DMS153 (cell line): ENCODE measurements at places on chromosomes 2 and 18.

DNA sequence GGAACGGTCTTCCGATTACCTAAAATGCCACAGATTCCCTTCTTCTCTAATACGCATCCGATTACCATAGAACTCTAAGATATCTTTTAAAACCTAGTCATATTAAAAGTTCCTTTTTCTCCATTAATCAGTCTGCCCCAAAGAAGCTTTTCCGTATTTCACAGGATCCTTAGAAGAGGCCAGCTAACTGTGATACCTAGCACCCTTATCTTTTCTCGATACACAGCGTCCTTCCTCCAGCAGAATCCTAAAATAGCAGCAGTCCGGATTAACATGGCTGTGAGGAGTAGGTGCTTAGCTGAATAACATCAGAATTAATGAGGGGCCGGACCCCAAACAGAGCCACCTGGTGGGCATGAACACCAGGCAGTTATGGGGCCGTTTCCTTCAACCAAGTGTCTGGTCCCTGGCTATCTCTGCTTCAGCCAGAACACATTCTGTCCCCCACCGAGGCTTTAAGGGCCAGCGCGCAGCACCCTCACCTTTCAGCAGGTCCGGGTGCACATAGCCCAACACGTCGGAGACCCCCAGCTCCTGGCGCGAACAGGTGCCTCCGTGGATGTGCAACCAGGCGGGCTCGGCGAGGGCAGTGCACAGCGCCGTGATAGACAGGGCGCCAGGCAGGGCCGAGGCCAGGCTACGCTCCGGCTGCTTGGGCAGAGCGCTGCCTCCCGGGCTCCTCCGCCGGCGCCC is 995 bp downstream of the TMEM127 start:
- no peak for DNase-seq

DNA sequence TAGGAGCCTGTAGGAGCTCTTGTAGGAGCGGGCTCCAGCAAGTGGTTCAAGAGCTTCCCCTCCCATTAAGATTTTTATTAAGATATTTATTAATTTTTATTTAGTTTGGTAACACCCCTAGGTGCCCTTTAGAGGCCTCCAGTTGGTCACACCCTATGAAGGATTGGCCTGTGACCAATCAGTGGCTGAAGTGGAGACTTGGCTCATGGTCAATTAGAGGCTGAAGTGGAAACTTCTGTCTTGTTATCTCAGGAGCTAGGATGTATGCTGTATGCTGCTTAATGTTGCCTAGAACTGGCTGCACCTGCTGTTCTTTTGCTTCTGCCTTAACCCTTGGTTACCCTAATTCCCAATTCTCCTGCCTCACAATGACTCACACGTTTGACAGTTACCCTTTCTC is 48.7 kb downstream of the DHRS9 start:
- DNase-seq: no peak

DNA sequence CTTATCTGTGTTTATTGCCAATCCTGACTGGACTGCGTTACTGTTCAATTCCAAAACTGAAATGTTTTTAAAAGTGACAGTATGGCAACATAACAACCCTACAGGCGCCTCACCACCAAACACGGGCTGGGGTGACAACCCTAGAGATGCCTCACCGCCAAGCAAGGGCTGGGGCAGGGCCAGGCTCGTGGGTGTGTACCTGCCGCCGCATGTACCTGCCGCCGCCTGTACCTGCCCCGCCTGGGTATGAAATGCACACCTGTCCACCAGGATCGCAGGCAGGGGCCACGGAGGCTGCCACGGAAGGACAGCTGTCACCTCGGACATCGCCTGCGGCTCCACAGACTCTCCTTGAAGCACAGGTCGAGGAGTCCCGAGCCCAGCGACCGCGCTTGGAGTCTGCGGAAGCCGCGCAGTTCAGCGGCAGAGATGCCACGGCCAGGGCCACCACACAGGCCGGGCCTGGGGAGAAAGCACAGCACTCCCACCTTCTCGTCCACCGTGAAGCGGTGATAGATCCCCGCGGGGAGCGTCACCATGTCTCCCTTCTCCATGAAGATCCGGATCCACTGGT is 18.9 kb downstream of the ADI1 start:
- no peak for DNase-seq

DNA sequence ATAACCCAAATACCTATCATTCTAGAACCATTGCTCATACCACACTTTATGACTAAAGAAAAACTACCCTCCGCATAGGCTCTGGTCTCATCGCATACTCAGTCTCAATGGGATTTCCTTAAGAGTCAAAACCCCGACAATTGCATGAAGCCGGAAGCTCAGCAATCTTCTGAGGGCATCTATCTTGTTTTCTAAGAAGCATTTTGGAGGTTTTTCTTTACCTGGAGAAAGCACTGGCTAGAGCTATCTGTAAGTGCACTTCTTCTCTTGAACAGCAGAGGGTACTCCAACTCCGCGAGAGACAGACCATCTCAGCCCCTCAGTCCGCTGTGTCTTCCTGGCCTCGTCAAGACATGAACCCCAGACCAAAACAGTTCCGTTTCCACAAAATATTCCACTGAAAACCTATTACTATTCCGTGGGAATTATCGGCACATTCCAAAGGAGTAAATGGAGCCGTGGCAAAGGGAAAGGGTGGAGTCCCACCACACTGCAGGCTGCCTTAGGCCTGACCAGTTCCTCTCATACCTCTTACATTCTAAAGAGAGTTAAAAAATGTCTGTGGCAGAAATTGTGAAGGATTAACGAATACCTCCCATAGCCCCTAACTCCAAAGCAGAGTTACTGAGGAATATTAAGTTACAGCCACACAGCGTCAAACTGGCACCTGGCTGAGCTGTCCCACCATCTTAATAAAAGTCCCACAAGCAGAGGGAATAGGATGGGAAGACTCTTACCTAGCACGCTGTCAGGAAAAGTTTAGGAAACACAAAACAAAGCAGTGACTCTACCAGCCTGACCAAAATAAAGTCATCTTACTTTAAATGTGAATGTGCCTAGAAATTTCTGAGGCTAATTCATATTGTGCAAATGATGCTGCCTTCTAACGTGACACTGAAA is 325.6 kb upstream of the VRK2 start:
- DNase-seq: no peak

GRCh38 chr2:240642806-240643092 is 17.5 kb downstream of the GPR35 start:
- no peak for DNase-seq

DNA sequence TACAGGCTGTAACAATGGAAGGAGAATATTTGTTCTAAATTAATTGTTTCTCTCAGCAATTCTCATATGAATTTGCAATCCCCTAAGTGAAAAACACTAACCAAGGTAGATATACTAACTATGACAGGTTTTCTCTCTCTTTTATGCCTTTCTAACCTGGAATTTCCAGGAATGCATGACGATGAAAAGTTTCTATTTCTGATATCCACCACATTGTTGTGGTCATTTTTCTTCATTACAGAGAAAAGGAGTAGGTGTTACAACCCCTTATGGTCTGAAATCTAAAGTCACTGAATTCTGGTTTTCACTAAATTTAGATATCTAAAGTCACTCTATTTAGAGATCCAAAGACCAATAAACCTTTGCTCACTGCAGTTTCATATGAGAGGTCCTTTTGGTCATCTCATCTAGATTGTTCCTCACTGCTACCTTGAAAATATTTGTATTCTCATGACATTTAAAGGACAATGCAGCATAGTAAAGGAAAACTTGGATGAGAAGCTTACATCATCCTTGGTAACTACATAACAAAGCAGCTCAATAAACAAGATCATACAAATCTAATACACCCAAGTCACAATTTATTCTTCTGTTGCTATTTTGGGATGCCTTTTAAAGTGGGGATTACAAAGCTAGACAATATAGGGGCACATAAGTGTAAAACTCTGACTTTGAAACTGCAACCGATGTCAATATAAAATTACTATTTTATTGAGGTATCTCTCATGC is 85.8 kb downstream of the TCF4 start:
- no peak for DNase-seq

- DNase-seq: no peak
Measured at GRCh38 chr2:160836755-160837154, 323.5 kb upstream of the TANK start.

GRCh38 chr2:29295845-29296244 is 180.6 kb downstream of the CLIP4 start:
- peak; percentile 3 for DNase-seq

DNA sequence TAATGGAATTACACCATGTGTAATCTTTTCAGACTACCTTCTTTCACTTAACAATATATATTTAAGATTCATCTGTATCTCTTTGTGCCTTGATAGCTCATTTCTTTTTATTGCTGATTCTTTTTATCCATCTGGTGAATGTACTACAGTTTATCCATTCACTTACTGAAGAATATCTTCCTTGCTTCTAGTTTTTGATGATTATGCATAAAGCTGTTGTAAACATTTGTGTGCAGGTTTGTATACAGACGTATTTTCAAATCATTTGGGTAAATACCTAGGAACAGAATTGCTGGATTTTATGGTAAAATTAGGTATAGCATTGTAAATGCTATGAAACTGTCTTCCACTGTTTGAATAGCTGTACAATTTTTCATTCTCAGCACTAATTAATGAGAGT is 592.6 kb upstream of the HS6ST1 start:
- no peak for DNase-seq

- DNase-seq: no peak
Measured at GRCh38 chr2:23509596-23510292, 124.8 kb downstream of the KLHL29 start.

GRCh38 chr18:75070625-75071483 is 138.1 kb downstream of the PTGR3 start:
- DNase-seq: peak; percentile 83

- no peak for DNase-seq
Measured at GRCh38 chr2:20018601-20019152, 6.2 kb upstream of the MATN3 start.

DNA sequence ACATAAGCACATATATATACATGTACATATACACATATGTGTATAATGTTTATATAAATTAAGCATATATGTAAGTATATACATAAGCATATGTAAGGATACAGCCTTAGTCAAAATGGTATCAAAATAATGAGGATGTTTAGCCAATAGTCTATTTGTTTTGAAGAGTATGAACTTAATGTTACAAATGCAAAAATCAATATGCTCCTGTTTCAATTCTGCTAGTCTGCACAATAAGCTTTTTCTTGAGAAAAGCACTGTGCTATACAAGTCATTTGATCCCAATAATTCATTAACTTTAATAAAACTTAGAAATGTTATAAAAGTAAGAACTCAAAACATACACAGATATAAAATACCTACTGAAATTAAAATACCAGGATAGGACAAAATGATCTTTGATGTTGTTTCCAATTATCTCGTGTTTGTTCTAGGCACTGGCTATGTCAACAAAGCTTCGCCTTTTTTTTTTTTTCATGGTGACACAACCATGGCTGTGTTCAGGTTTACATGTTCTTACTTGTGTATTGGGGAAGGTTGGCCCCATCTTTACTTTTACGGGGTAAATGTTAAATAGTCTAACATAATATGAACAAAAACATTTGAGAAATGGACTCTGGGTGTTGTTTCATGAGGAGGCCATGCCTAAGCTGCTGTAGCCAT is 271.1 kb upstream of the CDH19 start:
- DNase-seq: no peak

- no peak for DNase-seq
Measured at GRCh38 chr2:59025157-59025757, 784.1 kb upstream of the FANCL start.

DNA sequence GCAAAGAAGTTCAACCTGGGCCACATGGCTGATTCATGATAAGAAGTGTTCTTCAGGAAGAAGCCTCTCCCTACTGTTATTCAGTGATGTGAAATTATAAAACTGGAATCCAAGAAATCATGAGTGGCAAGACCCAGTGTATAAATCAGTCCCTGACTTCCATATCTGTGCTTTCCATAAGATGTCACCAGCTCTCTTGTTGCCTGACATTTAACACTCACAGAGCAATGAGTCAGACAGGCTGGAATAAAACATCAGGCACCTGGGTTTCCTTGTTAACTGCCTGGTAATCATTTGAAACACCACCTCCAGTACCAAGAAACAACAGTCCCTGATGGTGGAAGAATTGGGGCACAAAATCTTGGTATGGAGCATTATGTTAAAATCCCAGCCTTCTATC is 76.1 kb downstream of the SCG2 start:
- peak; percentile 54 for DNase-seq

DNA sequence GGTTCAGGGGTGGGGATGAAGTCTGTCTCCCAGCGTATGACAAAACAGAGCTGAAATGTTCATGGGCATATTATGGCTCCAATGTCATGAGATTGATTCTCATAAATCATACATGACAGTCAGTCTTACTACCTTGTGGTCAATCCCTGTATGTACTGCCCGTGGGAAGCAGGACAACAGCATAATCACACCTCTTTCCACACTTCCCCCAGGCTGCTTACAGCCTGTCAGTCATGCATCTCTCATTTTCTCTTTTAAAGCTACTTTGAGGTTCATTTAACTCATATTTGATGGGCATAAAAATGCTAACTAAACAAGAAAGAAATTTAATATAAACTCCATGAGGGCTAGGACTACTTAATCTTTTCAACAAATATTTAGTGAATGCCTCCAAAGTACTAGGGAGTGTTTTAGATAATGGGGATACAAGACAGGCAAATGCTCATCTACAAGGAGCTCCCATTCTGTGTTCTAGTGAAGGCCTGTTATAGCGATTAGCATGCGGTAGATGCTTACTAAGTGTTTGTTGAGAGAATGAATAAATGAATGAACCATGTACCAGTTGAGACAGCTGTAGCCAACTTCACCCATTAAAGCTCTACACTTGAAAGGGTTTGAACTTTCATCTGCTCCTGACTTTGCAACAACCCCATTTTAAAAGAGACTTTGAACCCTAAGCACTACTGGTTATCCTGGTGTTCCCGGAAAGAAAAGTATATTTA is 89.1 kb downstream of the ALPK2 start:
- DNase-seq: no peak

- DNase-seq: no peak
Measured at GRCh38 chr2:5937851-5938565, 245.8 kb downstream of the SOX11 start.

GRCh38 chr2:145066151-145066661 is 546.3 kb upstream of the ZEB2 start:
- no peak for DNase-seq

- DNase-seq: no peak
Measured at GRCh38 chr2:201900362-201900761, 94.0 kb downstream of the CDK15 start.

GRCh38 chr2:33334083-33334482 is 142.4 kb upstream of the RASGRP3 start:
- no peak for DNase-seq

DNA sequence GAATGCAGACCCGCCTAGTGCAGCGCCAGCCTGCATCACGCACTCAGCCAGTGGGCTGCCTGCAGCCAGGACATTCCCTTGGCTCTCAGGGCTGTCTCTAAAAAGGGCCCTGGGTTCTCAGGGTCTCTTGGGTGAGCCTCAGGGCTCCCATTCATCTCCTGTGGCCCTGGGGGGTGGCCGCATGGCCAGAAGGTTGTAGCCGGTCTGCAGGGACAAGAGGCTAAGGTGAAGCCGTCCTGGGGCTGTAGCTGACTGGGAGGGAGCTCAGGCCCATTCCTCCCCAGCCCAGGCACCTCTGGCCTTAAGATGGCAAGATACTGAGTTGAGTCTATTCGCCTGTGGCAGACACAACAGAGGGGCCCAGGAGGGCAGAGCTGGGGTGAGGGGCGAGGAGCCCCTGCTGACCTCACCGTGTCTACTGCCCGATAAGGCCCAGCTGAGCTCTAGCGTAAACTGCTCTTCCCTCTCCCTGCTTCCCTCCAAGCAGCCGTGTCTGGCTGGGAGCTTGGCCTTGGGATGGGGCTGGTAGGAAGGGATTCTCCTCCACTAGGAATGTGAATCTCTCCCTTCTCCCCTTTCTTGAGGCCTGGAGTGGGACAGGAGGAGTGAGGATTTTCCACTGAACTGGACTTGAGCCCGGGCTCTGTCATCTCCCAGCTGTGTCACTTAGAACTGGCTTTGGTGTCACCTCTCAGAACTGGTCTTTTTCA is 37.9 kb downstream of the INHBB start:
- DNase-seq: no peak
